ENCODE measurements at places on chromosomes 12 and 14.
A peak's percentile ranks its signal among the peaks of the same experiment; 100 is the strongest.

- no peak for DNase-seq
These were observed 19.1 kb upstream of the ALX1 start for GRCh38 chr12:85260896-85261295.

GRCh38 chr14:103241531-103241930 lies 92.5 kb upstream of the EIF5 start:
- DNase-seq, result no peak

GRCh38 chr12:95874452-95874851 lies 15.7 kb downstream of the SNRPF start:
- DNase-seq, result no peak

DNA sequence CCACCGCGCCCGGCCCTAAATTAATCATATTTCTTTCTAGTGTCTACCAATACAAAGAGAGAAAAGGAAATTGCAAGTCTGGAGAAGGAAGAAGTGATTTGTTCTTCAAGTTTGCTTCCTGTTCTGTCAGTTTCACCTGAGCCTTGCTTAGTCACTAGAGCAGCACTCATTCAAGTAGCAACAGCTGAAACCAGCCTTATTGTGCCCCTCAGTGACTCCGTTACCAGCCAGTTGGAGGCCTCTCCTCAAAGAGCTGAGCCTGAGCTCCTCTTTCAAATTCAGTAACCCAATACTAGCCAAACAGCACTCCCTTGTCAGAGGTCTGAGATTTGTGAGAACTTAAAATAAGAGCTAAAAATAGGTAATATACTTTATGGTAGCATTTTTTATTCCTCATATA lies 17.4 kb downstream of the PAWR start:
- no peak for DNase-seq

- no peak for DNase-seq
These were observed 2.9 kb downstream of the PA2G4 start for GRCh38 chr12:56107242-56107641.

GRCh38 chr12:24127919-24128721 lies 178.7 kb upstream of the SOX5 start:
- DNase-seq, result no peak

DNA sequence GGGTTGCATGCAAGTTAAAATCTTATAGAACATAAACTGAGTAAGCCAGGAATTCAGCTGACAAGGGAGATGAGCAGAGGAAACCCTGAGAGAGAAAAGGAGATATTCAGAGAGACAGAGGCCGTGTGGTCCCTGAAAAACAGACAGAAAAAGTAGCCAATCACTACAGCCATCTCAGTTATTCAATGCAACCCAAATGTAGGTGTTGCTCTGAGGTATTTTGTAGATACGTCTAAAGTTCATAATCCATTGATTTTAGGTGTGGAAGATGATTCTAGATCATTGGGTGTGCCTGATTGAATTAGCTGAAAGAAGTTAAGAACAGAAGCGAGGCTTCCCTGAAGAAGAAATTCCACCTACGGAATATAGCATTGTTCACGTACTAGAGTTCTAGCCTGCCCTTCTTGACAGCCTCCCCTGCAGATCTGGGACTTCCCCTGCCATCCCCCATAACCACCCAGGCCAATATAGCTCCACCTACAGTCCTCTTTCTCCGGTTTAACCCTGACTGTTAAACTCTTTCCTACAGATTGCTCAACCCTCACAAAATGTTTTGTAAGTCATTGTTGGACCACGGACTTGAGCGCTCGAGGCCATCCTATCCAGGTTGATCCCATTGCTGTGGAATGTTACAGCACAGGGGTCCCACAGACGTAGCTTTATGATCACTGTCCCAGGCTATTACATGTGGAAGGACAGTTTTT lies 21.7 kb downstream of the AICDA start:
- DNase-seq, result peak; percentile 8

- peak; percentile 54 for DNase-seq
These were observed 545.1 kb upstream of the ATP2B1 start for GRCh38 chr12:90253674-90254181.

DNA sequence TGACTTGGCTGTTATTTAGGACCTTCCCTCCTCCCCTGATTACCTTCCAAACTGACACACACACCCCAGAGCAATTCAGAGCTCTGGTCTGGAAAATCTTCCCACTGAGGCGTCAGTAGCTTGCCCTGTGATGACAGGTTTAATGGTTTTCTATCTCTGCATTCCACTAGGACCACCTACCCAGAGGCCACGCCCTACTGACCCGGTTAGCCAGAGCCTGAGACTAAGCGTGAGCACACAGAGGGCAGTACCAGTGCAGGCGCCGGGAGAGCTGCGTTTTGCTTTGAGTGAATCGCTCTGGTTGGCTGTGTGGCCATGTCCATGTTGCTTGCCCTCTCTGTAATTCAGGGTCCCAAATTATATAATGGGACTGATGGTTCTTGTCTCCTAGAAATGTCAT lies 36.2 kb upstream of the ATP2A2 start:
- no peak for DNase-seq
